Fibroblast of the conjunctiva (primary cell): ENCODE measurements at places on chromosomes 5 and 9.

- DNase-seq, result no peak
These were observed 52.1 kb upstream of the RGMB start for GRCh38 chr5:98721231-98721928.

DNA sequence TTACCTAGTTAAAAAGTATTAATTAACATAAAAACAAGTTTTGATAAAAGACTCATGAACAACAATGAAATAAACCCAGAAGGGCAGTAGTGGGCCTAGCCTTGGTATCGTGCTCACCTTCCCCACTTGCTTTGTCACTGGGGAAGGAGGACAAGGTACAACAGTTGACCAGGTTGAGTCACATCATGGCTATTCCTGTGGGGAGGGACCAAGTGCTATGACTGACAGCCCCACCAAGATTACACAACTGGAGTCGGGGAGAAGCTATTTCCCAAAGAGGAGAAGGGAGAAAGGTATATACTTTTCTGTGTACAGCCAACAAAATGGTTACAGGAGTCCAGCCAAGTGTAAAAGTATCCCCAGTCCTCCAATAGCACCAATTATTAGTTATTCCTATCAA, 251.3 kb upstream of the RFX3 start:
- DNase-seq, result no peak

DNA sequence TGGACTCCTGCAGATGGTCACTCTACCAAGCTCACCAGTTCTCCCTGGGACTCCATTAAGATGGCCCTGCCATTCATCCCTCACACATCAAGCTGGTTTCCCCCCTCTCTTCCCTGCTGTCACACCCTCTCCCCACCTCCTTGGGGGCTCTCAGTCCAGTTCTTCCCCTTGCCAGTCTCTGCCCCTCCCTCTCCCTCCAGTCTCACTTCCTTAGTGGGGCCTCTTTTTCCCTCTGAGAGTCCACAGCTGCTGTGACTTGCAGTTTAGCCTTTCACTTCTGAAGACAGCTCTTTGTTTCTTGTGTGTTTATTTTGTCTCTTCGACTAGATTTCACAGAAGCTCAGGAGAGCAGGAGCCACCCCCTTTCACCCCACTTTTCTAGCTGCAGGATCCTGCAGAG, 10.5 kb downstream of the DOCK2 start:
- DNase-seq, result no peak

GRCh38 chr9:110214090-110214489, 6.1 kb upstream of the C9orf152 start:
- DNase-seq, result no peak

GRCh38 chr5:74382987-74383593, 257.4 kb downstream of the ENC1 start:
- DNase-seq, result peak; percentile 9

DNA sequence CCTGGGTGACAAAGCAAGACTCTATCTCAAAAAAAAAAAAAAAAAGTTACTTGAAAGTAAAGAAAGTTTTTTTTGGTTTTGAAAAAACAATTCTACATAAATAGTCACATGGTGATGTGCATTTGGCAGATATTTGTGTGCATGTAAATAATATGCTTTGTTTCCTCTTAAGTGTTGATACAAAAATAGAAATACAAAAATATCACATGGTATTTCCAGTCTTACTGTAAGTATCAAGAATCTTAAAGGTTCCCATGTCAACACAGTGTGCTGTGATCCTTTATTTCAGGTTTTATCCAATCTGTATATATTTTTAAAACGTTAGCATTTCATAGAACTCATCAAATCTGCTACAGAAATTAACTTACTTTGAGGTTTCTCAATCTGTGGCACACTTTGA, 521.9 kb downstream of the TLE4 start:
- DNase-seq, result no peak

DNA sequence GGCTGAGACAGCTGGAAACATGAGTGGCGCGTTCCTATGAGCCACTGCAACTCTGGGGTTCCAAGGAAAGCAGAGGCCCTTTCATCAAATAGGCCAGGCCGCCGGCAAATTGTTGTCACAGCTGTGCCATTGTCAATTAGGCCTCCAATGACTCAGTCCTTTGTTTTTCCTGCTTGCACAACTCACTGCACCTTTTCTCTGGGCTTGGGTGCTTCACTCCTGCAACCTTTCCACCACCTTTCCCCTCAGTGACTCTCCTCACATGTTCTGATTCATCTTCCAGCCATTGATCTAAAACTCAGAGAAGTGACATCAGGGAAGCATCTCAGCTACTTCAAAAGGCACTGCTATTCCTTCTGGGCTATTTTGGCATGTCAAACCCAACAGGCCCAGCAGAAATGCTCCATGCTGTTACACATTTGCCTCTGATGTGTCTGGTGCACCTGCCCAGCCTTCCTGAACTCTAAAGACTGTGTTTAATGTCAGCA, 653.7 kb downstream of the NR2F1-AS1 start:
- no peak for DNase-seq
